Activated CD8-positive, alpha-beta T cell treated with anti-CD3 and anti-CD28 coated beads for 36 hours (primary cell): ENCODE measurements at places on chromosomes 5 and 9.

DNA sequence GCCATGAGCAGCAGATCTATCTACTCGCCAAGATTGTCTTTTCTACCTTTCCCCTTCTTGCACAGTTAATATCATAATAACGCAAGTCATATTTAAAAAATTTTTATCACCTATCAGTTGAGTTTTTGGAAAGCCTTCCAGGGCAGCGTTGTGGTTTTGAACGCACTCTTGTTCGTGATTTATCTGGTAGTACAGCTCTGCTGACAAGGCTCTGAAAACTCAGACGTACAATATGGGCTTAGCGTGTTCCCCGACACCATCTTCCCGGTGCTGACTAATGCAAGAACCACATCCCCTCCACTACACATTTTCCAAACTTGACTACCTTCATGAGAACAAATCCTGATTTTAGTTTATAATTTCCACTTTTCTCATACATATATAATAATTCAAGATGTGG lies 1.6 kb upstream of the NFIL3 start:
- peak; percentile 42 for DNase-seq

- DNase-seq: no peak
Observed at GRCh38 chr5:51488803-51489642, 105.8 kb downstream of the ISL1 start.

GRCh38 chr5:145752947-145753346 lies 82.2 kb downstream of the PRELID2 start:
- DNase-seq: no peak

DNA sequence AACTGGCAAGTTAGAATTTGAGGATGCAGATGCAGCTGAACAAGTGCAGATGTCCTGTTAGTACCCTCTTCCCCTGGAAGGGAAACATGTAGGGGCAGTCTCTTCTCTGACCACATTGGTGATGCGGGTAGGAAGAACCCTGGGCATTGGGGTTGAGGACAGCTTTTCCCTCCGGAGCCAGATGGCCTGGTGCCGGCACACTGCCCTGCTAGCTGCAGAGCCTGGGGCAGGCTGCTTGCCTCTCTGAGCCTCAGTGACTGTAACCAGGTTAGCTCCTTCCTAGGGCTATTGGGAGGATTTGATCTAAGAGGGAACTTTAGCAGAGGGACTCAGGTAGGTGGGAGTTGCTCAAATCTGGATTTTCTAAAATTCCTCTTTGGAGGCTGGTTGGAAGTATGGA lies 148.4 kb downstream of the HSPA4 start:
- no peak for DNase-seq

- DNase-seq: no peak
Observed at GRCh38 chr5:92401492-92401891, 1018.4 kb upstream of the ARRDC3 start.
